ENCODE measurements at places on chromosomes 5 and 9. TPM values are rescaled to one million over a fixed set of nuclear protein-coding genes. Genes with fewer than 3 reads are reported as not detected.

GRCh38 chr9:137582286-137582860 lies 3.6 kb upstream of the DPH7 start:
- DNase-seq = peak; percentile 12

GRCh38 chr9:9284201-9284600 lies 1328.6 kb downstream of the PTPRD start:
- no peak for DNase-seq

DNA sequence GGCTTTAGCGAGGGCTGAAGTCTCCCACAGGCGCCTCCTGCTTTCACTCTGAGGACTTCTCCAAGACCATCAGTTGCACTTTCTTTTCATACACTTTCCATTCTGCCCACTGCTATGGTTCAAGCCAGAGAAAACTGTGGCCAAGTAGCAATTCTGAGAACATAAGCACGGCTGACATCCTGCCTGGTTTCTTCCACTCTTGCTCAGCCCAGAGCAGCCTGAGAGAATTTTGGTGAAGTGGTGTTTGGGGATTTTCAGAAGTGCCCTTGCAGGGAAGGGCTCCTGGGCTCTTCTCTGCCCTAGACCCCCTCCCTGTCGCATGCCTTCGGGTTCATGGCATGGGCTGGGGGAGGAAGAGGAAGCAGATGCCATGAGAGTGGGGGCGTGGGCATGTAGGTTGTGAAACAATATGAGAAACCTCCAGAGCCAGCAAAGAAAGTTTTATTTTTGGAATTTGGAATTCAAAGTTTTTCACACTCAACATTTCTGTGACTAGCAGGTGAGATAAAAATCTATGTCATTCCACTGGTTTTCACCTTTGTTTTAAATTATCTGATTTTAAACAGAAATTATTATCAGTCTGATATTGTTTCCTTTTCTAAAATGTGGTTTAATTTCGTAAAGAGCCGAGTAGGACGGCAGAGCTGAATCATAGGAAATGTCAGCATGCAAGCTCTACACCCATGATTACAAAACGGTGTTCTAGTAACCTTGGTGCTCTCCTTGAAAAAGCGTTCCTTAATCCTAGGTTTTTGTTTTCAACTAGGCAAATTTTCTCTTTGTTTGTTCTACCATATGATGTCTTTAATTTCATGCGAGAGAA lies 27.8 kb upstream of the TNFSF8 start:
- no peak for DNase-seq

DNA sequence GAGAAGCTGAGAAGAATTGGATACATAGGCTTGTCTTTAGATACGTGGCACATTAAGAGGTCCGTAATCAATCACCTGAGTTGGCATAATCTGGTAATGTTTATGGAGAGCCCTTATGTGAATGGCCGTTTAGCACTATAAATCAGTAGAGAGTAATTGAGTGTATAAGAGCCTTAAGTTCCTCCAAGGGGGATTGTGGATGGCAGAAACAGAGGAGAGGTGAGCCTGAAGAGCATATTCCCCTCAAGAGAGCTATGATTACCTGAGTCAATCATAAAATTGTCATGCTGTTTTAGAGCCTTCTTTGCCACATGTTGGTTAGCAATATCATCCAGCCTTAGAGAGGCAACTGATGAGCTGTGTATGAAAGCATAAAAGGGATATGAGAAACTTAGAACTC lies 58.8 kb downstream of the FOCAD start:
- no peak for DNase-seq

GRCh38 chr9:100058699-100059579 lies 39.9 kb downstream of the ERP44 start:
- no peak for DNase-seq

The PCDHGA12 gene
- 3.5 TPM for total RNA-seq

DNA sequence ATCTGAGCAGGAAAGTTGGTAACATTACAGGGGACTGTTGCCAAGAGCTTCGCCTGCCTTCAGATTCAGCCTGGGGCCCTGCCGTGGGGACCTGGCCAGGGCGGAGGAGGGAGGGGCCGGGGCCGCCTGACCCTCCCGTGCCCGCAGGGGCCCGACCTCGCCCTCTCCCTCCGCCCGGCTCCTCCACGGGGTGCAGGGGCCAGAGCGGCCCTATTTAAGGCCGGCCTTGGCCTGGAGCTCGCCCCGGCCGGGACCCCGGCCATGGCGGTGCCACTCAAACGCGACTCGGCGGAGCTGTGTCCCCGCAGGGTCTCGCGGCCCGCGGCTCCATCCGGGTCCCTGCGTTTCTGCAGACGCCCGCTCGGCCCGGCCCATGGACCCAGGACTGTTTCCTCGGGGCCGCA lies 757 bp downstream of the TMEM250 start:
- no peak for DNase-seq

The GABBR2 gene
- total RNA-seq = 10.2 TPM

DNA sequence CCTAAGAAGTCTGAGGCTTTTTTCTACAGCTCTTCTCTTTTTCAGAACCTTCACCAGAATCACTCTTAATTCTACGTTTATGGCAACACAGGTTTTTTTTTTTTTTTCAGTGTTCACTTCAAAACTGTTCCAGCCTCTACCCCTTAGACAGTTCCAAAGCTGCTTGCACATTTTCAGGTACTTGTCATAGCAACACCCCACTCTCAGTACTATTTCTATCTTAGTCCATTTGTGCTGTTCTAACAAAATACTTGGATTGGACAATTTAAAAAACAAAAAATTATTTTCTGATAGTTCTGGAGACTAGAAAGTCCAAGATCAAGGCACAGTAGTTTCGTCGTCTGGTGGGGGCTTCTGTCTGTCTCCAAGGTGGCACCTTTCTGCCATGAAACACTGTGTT lies 340.9 kb upstream of the RPS23 start:
- DNase-seq = no peak

The CPLANE1 gene
- 11.1 TPM for total RNA-seq

- DNase-seq = no peak
Measured at GRCh38 chr9:120071760-120072159, 508.2 kb downstream of the CDK5RAP2 start.

- DNase-seq = no peak
Measured at GRCh38 chr9:113509463-113509862, 45.9 kb downstream of the RGS3 start.

DNA sequence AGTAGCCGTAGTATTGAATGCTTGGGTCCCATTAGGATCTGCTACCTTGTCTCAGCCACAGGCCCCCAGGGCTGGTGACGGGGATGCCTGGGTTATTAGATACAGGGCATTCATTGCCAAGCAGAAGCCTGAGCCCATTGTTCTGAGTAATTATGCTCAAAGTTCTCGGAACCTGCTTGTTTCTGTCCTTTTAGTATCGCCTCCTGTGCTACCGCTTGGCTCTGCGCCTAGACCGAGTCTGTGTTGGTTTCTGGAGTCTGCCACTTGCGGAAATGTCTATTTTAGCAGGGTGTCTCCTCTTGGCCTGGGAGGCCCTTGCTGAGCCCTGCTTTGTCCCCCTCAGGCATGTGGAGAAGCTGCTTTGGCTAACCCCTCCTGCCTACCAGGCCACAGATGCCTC lies 506.1 kb downstream of the BNC2 start:
- DNase-seq = peak; percentile 58

DNA sequence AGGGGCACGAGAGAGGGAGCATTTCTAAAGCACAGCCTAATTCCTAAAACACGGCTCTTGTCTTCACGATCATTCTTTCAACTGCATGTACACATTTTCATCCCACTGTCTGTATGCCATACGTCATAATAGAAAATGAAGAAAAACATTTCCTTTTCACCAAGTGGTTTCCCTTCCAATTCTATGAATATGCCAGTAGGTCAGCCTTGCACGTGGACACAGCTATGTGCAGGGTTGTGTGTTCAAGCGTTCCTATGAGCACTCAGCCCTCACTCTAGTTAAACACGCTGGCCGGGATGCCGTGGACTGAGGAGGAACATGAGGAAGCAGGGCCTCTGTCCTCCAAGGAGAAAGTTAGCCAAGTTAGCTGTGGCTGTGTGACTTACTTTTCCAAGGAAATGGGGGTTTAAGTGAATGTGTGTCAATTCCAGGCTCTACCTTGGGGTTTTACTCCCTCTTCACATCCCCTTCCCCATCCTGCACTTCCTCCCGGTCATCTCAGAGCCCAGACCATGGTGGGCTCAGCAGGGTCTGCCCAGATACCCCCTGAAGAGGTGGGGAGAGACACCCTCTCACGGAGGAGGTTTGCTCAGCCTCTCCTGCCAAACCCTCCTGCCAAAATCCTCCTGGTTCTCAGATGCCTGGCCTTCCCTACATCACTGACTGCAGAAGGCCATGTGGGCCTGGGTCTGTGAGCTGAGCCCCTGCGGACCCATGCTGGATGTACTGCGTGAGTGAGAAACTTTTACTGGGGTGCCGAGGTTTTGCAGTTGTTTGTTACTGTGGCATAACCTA lies 230.6 kb downstream of the FSTL4 start:
- peak; percentile 52 for DNase-seq

DNA sequence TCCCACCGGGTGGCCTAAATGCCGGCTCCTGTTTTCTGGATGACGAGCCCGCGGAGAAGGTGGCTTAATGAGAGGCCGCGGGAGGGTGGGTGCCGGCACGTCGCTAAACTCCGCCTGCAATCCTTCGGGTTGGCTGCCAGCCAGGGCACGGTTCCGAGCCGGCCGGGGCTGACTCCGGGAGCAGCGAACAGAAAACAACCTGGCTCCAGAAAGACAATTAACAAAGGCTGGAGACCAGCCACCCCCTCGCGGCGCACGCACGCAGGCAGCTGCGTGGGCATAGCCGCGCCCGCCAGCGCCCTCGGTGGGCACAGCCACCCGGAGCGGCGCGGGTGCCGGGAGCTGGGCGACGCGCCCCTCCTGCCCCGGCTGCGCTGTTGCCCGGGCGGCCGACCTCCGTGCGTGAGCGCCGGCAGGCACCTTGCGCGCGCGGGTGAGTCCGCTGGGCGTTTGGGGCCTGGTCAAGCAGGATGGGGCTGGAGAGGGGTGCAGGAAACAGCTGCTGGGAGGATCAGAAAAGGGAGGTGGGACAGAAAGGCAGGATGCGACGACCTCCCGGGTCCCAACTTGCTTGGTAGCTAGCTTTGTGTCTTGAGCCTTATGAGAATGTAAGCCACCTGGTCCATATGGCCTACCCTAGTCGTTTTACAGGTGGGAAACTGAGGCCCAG lies at the start of gene ARHGEF37:
Gene ARHGEF37, plus strand, starts transcription at position 307 of the 670 bp plus-strand sequence. CDS start 16,272 bp downstream, outside the sequence.
- DNase-seq = peak; percentile 94

GRCh38 chr5:72906806-72907205 lies 49.0 kb upstream of the FCHO2 start:
- DNase-seq = no peak

The LRRC70 gene
- total RNA-seq = 43.4 TPM

Data from dermis microvascular lymphatic vessel endothelial cell (primary cell).